GM10248 (cell line): ENCODE measurements at places on chromosomes 1 and 21.

GRCh38 chr1:156751451-156751756 is at the start of gene HDGF:
Gene HDGF, minus strand, starts transcription at chr1:156751675. Its CDS starts 246 bp downstream, at chr1:156751429.
- no peak for DNase-seq

GRCh38 chr21:38479641-38480525 is 18.4 kb downstream of the ERG start:
- no peak for DNase-seq

GRCh38 chr1:111417755-111418154 is 9.8 kb downstream of the OVGP1 start:
- DNase-seq: no peak

DNA sequence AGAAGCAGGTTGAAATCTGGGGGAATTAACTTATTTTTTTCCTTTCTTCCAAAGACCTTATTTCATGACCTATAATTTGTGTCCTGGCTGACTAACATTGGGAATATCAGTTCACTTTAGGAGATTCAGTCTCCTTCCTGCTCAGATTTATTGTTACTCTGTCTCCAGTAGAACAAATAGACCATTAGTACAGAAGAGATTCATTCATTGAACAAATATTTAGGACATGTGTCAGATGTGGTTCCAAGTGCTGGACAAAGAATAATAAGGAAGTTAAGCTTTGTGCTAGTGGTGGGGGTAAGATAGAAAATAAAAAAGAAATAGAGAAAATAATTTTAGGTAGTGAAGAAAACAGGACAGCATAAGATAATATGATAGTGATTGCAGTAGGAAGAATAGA is 20.3 kb downstream of the ZMYM4 start:
- no peak for DNase-seq

- no peak for DNase-seq
These were observed 84.2 kb downstream of the LACTBL1 start for GRCh38 chr1:22888320-22889075.

- DNase-seq: no peak
These were observed 37.0 kb upstream of the MPC2 start for GRCh38 chr1:167973832-167974231.

DNA sequence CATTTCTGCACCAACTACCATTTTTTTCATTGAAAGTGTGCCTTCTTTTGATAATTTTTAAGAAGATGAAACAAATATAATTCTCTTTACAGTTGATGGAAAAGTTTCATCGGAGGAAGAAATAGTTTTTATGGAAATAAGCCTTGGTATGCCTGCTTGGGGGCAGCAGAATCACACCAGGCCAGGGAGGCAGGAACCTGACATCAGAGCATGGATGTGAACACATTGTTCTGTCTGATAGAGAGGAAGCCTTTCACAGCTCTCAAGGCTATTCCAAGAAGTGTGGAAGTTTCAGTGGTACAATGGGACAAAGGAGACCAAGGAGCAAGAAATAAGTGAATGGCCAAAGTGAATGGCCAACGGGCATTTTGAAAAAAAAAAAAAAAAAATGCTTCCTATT is 162.2 kb upstream of the KCNK2 start:
- DNase-seq: no peak

DNA sequence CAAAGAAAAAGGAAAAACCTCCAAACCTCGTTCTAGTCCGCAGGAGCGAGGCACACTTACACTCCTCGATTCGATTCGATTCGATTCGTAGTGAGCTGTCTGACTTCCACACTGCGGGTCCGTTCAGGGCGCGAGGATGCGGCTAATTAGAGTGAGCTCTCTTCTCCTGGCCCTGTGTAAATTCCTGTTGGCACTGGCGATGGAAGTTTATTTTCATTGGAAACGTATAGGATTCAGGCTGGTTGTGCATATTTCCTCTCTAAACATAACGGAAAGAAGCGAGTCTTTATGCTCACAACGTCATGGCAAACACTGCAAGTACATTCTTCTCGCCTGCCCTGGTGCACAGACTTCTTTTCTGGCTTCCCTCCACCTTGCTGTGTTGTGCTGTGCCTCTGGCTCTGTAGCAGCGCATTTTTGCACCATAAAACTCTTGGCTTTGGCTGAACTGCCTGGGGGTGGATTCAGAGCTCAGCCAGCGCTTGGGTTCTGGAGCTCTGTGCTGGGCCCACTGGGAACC is 2.7 kb downstream of the HUNK start:
- no peak for DNase-seq

DNA sequence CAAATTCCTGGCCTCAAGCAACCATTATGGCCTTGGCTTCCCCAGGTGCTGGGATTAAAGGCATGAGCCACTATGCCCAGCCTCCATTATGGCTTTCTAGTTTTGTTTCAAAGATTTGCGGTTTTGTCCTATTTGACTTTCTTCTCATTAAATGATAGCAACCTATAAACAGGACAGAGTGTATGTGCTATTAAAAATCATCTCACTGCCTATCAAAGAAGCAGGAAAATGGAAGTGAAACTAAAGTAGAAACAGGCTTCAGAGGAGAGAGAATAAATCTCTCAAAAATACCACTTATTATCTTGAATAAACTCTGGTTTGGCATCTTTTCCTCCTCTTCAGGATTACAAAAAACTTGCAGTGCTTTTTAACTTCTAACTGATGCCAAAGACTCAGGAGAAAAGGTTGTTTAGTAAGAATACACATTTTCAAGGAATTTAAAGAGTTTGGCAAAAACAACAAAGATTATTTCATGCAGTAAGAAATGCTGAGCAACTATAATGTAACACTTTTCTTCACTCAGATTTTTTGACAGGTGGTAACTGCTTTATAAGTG is 28.7 kb downstream of the ACBD3 start:
- no peak for DNase-seq

DNA sequence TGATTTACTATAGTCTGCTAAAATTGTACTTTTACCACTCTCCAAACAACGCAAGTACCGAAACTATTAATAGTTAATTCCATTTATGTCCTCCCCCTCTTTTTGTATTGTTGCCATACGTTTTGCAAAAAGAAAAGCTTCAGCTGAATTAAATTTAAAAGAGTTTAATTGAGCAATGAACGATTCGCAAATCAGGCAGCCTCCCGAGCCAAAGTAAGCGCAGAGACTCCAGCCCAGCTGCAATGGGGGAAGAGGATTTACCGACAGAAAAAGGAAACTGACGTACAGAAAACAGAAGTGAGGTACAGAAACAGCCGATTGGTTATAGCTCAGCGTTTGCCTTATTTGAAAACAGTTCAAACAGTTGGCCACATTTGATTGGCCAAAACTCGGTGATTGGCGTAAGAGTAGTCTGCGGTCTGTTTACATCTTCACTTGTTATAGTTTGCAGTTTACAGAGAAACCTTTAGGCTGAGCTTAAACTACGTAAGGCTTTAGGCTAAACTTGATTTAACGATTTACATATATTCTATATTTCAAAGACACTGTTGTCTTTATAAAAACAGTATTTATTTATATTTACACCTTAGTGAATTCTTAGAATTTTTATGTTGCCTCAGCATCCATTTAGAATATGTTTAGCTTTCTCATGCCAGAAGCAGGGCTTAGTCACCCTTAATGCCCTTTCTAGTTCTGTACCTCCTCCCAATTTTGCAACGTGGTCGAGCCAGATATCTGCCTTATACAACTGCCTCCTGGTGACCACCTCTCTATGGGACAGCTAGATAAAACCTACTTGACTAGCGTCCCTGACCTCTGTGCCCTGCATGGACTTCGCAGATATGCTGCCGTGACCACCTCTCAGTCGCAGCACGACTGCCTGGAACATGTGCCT is 23.8 kb downstream of the CR1 start:
- DNase-seq: no peak

- DNase-seq: no peak
These were observed 6.3 kb upstream of the ATP1B1 start for GRCh38 chr1:169100208-169100607.

- DNase-seq: peak; percentile 65
These were observed 29.7 kb upstream of the KIRREL1 start for GRCh38 chr1:157963713-157964112.

GRCh38 chr1:163427279-163427678 is 105.5 kb downstream of the NUF2 start:
- DNase-seq: no peak

GRCh38 chr1:202807926-202808757 is at the start of gene KDM5B:
Gene KDM5B, minus strand, starts transcription at chr1:202808421. Its CDS starts 116 bp downstream, at chr1:202808305.
- DNase-seq: peak; percentile 64

DNA sequence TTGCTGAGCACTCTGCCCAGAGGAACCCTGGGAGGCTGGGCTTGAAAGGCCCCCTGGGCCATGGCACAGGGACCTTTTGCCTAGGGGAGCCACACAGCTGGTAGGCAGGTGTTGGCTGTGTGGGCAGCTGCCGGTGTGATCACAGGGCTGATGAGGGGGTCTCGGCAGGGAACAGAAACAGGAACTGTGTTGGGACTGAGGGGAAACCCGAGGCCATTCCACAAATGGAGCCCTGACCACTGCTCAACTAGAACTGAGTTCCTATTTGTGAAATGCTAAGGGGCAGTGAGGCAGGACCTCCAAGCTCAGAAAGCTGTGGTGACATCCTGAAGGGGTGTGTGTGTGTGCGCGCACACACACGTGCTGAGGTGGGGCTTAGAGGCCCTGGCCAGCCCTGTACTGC is 6.4 kb upstream of the THEM5 start:
- DNase-seq: no peak

- DNase-seq: no peak
These were observed 720.2 kb downstream of the PTPRU start for GRCh38 chr1:29956349-29957030.

DNA sequence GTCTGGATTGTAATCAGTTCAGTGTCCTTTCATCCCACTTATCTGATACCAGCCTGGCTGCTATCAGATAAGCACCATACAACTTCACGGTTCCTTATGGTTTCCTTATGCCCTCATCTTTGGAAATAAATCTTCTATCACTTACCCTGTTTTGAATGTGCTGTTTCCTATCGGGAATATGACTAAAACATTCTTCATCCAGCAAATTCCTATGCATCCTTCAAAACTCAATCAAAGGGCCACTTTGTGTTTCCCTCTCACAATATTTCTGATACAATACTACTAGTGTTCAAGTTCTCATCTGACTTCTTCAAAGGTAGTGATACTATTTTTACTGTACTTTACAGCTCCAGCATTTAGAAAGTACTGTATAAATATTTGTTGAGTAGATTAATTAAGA is 513.2 kb downstream of the OMA1 start:
- DNase-seq: no peak

GRCh38 chr1:192564099-192564498 is 11.5 kb upstream of the RGS1 start:
- no peak for DNase-seq

DNA sequence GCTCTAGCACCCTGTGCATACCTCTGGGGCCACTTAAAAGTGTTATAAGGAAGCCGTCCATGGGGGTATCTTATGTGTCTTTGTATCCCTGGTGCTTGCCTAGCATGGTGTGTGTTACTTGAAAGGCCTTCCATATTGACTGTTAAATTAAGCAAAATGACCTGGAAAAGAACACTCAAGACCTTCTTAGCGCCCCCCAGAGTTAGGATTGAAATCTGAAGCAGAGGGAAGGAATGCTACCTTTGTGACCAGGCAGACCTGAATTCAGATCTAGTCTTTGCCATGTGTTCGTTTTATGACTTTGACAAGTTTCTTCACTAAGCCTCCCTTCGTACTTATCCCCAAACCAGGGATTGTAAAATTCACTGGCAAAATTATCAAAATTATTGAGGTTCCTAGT is 59.9 kb downstream of the SLC22A15 start:
- no peak for DNase-seq

DNA sequence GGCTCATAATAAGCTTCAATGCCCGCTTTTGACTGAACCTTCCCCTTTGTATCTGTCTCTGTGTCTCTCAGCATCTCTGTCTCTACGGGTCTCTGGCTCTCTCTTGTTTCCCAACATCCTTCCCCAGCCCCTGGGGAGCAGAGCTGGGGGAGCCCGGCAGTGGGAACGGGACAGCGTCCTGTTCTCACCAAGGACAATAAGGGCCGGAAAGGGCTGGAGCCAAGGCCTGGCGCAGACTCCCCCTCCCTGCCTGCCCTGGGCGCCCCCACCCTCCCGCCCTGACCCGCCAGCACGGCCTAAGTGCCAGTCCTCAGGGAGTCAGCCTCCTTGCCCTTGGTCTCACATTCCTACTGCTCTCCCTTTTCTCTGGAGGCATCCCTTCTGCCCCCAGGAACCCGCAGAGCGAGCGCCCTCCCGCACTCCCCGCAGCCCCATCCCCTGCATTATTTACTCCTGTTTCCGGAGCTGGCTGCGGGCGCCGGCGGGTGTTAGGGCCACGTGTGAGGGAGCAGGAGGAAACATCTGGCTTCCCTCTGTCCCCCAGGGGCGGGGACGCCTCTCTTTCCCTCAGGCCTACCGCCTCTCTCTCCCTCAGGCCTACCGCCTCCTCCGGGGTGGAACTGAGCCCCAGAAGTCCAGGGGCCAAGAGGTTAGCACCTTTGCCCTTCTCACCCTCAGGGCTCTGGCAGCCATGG is 6.5 kb downstream of the KRTCAP2 start:
- DNase-seq: no peak

DNA sequence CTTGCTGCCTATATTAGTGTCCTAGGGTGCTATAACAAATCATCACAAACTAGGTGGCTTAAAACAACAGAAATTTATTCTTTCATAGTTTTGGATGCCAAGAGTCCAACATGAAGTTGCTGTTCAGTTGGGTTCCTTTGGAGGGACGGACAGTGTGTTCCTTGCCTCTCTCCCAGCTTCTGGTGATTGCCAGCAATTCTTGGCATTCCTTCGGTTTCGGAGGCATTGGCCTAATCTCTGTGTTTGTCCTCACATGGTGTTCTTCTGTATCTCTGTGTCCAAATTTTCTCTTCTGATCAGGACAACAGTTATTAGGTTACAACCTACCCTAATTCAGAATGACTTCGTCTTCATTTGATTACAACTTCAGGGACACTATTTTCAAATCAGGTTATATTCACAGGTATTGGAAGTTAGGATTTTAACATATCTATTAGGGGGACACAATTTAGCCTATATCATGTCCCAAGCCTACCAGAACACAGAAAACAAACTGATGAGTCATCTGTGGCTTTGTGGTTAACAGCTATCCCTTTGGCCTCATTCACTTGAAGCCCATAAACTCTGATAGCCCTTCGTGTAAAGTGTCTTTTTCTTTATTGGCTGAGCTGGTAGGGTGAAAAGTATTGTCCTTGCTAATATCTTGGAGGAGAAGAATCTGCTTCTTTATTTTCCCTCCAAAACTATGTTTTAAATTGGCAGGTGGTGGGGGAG is 83.2 kb upstream of the PAPPA2 start:
- no peak for DNase-seq

DNA sequence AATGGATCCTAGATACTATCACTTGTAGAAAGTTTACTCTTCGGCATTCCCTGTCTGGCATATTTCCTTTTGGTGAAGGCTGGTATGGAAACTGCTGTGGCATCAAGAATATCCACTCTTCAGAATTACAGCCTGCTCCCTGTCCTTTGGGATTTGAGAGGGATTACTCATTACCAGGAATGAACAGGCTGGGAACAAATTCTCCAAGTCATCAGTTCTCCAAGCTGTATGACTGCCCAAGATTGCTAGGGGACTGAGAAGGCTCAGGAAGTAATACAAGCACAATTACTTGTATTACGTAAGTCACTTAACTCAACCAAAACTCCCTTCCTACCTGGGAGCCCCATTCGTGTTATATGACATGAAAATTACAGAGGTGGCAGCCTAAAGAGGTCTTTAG is 49.6 kb downstream of the CD58 start:
- no peak for DNase-seq

GRCh38 chr1:219171192-219171935 is 2.3 kb upstream of the LYPLAL1 start:
- DNase-seq: no peak

- no peak for DNase-seq
These were observed 1.5 kb upstream of the ETS2 start for GRCh38 chr21:38804030-38804788.
